ENCODE measurements at places on chromosomes 3 and 15. TPM values are rescaled to one million over a fixed set of nuclear protein-coding genes. Genes with fewer than 3 reads are reported as not detected.

SH2D7 gene
- 0.12 TPM for polyA plus RNA-seq

PLA2G4F gene
- not detected for polyA plus RNA-seq

POLQ gene
- polyA plus RNA-seq = 4.4 TPM

CNTN3 gene
- 5.1 TPM for polyA plus RNA-seq

DLL4 gene
- polyA plus RNA-seq = 10.0 TPM

IGDCC3 gene
- 3.3 TPM for polyA plus RNA-seq

SYNPR gene
- polyA plus RNA-seq = not detected

CPN2 gene
- not detected for polyA plus RNA-seq

ADCY5 gene
- polyA plus RNA-seq = 2.9 TPM

GAP43 gene
- 3.2 TPM for polyA plus RNA-seq

FSD2 gene
- 55.2 TPM for polyA plus RNA-seq

- DNase-seq = no peak
Measured at GRCh38 chr3:12545473-12545791, at the start of gene MKRN2OS. Gene MKRN2OS (minus strand): TSS chr3:12545499. CDS start chr3:12545464, 35 bp downstream.

GRCh38 chr3:112806903-112807302 lies 39.8 kb downstream of the CD200R1L start:
- no peak for DNase-seq

DNA sequence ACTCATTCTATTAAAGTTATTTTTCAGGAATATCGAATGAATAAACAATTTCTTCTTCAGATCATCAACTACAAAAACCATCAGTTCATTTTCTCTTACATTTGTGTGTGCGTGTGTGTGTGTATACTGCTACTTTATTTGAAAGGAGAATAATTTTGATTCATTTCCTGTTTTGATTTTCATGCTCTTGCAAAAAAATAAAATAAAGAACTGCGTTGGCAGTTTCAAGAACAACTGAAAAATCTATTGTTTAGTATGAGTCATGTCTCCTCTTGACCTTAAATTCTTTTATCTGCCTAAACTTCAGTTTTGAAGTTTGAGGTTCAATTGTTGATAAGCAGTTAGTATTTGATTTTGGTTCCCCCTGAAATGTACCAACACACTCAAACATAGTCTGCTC lies 540.8 kb downstream of the FGF12 start:
- no peak for DNase-seq

- DNase-seq = no peak
Measured at GRCh38 chr3:57942388-57942787, 65.8 kb upstream of the FLNB start.

DNA sequence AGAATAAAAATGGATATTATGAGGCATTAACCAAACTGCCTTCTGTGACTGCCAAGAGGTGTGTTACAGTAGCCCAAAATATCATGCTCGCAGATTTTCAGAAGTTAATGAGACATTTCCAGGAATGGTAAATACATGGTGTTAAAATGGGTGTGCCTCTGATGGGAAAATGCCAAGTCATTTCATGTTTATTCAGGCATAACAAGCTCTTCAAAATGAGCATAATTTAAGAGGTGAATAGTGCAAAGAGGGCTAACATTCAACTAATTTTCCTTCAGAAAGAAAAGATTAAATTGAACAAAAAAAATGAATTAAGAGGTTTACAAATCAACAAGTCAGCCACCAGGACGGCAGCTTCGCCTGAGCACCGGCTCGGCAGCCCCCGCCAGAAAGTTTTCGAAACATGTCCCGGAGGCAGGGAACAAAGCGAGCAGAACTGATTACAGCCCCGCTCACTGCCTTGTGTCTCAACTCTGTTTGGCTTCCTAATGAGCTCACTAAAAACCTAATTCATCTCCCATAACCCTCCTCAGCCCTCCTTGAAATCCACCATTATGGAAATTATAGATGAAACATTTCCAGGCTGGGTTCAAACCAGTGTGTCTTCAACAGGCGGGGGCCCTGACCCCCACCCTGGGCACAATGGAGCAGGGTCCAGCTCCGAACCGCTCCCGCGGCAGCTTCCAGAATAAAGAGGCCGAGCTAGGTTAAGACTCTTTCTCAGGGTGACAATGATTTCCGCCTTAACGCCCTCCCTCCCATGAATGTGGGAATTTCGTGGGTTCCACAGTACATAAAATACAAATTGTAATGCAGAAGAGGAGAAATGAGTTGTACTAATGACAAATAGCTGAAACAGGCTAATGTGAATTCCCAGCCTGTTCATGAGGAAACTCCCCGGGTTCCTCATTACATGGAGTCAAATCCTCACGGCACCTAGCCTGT lies 43.9 kb downstream of the MEIS2 start:
- DNase-seq = no peak

DNA sequence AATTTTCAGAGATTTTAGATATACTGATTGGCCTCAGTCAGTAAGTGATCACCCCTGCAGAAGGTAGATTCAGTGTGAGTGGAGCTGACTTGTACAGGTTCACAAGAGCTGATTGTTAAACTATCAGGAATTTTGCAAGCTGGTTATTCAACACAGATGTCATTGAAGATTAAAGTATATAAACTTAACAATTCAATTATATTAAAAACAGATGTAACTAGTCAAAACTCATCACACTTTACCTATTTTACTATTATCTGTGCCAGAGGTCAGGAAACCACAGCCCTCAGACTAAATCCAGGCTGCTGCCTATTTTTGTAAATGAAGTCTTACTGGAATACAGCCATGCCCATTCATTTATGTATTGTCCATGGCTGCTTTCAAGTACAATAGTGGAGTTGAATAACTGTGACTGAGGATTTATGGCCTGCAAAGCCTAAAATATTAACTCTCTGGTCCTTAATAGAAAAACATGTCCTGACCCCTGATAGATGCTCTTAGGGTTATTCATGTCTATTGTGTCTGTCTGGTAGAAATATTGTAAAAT lies 429.3 kb upstream of the PDZRN3 start:
- DNase-seq = no peak

DNA sequence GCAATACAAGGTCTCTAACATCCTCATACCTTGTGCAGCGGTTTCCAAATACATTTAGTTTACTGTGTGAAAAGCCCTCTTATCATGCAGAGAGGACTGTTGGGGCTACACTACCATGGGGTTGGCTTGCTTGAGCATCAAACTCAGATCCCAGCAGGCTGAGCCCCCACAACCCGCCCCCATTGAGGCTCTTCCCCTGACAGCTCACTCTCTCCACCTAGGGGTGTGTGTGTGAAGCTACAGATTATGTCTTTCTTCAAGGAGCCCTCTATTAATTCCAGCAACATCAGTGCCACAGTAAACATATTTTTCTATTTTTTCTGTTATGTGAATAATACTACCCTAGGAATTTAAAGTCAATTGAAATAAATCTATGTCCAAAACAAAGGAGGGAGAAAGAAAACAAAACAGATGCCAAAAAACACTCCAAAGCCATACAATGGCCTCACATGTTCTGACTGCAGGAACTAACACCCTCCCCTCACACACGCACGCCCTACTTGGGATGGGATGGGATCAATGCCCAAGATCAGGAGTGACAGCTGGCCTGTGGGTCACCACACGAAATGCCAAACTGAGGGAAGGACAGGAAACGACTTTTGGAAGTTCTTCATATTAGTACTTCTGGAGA lies 14.7 kb downstream of the TM4SF4 start:
- no peak for DNase-seq

- no peak for DNase-seq
Measured at GRCh38 chr3:12985148-12985547, 88.1 kb downstream of the IQSEC1 start.

DNA sequence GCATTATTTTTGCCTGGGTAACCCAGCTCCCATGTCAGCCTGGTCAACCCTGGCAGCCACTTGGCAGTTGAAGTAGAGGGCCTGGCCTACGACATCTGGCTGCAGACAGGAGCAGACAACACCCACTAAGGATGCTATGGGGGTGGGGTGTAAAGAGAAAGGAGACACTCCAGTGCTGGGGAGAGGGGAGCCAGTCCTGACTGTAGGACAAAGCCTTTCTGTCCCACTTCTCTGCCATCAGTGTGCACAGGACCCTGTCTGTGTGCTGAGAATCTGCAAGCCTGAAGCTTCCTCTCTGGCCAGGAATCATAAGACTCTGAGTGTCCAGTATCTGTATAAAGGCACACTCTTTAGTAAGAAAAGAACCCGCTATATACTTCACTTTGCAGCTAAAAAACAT lies 96.3 kb upstream of the CHRM5 start:
- DNase-seq = no peak

DNA sequence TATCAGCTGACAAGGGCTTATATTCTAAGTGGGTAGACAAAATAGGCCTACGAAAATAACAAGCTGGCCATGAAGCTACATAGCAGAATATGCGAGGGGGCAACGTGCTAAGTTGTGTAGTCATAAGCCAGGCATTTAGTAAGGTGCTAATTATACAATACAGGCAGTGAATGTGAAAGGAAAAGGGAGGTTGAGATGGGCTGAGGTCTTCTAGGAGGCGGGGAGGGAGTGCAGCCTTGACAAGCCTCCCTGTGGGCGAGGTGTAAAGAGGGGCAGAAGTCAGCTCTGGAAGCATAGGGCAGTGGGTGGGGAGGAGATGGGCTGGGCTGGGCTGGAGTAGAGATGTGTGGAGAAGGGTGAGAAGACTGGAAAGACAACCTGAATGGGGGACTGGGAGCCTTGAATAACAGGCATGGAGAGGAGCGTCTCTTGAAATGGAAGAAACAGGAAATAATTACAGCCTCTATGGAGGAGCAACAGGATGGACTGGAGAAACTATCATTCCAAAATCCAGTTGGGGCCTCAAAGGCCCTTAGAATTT lies 1.2 kb downstream of the TIGIT start:
- no peak for DNase-seq

GRCh38 chr3:117691526-117691925 lies 981.9 kb downstream of the TUSC7 start:
- DNase-seq = no peak

DNA sequence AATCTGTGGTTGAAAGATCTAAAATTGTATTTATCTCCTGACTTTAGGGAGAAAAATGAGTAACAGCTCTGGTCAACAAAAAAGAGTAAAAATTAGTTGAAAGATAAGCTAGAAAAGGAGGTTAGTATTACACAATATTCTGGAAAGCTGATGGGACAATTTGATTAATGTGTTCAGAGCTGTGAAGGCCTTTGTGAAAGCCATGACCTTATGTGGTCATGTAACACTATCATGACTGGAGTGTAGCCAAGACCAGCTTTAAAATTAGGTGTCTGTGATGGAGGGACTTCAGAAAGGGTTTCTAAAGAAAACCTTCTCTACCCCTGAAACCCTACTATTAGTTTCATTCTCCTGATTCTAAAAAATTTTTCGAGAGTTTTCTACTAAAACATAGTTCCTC lies 127.2 kb downstream of the NFKBIZ start:
- no peak for DNase-seq

DNA sequence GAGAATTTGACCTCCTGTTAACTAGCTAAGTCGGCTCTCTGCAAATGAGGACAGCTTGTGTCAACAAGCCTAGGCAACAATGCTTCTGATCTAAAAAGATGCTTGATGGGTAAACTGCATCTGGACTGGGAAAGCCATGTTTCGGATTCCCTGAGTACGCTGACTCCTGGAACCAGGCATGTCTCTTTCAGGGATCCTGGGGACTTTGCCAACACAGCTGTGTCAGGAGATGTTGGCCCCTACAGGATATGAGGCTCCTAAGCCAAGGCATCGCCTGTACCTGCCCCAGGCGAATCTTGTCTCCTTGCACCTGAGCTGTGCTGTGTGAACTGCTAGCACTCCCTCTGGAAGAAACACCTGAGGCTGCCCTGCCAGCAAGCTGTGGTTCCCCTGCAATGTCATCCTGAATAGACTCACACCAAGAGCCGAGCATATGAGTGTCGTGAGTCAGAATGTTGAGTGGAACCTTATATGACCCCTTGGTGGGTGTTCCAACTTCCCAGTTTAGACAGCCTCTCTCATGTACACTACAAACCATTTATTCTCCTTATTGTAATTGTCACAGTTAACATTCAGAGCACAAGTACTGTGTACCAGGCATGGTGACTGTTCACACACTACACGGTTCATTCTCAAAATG lies 17.0 kb downstream of the EOGT start:
- DNase-seq = no peak

- DNase-seq = no peak
Measured at GRCh38 chr3:126948980-126949535, 33.9 kb upstream of the PLXNA1 start.
